Epithelial cell of esophagus (primary cell): ENCODE measurements at places on chromosomes 11 and 22.

DNA sequence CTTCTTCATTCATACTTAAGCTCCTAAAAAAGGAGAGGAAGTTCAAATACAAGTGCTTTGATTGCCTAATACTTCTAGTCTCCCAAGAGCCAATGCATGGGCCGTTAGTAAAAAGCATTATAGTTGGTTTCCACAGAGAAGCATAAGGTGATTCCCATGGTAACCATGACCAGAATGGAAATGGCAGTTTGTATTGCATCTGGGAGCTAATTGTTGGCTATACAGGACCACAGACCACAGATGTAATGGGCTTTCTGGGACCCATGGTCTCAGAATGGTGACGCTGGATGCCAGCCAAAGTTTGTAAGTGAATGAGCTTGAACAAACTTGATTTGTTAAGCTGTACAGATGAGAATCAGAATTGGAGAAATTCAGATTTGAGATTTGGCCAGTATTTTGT is 333.9 kb upstream of the C11orf87 start:
- DNase-seq = no peak

DNA sequence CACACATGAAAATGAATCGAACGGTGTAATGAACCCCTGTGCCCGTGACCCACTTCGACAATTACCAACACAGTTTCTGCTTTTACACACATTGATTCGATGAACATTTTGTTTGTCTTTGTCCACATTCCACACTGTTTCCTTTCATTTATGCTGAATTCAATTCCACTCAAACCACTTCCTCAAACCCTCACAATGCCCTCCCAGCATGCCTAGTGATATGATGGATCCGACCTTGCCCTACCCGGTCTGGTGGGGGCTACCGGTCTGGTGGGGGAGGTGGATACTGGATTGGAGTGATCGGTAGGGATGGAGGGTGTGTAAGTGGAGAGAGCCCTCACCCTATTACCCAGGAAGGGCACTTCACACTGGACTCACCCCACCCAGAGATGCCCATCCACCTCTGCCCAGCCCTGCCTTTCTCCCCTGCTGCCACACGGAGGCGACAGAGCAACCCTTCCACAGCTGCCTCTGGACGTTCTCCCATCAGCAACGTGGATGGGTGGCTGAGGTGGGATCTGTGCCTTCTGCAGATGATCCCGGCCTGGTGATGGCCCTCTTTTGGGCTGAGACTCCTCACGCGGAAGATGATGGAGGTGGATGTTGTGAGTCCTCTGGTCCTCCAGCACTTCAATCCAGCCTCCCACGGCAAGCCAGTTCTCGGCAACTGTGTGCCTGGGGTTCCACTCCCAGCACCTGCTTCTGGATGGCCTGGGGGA is 33.0 kb upstream of the P2RY2 start:
- peak; percentile 84 for DNase-seq

- DNase-seq = no peak
Observed at GRCh38 chr11:71272161-71272560, 19.8 kb upstream of the SHANK2 start.

GRCh38 chr11:86106916-86107315 is 38.0 kb upstream of the PICALM start:
- DNase-seq = no peak

DNA sequence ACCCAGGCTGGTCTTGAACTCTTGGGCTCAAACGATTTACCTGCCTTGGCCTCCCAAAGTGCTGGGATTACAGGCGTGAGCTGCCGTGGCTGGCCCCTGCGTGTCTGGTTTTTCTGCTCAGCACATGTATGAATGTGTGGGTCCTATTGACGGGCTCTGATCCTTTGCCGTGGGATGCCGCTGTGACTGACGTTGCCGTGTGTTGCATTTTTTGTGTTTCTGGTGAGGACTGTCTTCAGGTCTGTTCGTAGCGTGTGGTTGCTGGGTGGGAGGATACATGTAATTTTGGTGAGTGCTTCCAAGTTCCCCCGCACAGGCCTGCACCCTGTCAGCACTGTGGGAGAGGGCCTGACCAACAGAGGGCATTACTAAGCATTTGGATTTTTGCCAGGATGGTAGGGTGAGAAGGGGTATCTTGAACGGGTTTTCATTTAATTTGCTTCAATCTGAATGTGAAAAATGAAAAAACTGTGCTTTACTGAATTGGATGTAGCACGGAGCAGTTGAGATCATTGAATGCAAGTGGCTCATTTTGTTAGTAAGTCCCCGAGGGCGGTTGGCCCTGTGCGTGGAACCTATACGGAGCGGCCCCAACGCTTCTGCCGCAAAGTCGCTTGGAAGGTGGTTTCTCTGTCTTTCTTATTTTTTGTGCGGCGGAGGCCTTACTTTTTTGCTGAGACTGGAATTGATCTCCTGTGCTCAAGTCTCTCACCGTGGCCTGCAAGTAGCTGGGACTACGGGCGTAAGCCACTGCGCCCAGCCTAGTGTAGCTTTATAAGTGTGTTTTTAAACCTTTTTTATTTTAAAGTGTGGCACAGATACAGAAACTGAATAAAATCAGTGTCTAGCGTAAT is 8.2 kb downstream of the ZBED4 start:
- no peak for DNase-seq

DNA sequence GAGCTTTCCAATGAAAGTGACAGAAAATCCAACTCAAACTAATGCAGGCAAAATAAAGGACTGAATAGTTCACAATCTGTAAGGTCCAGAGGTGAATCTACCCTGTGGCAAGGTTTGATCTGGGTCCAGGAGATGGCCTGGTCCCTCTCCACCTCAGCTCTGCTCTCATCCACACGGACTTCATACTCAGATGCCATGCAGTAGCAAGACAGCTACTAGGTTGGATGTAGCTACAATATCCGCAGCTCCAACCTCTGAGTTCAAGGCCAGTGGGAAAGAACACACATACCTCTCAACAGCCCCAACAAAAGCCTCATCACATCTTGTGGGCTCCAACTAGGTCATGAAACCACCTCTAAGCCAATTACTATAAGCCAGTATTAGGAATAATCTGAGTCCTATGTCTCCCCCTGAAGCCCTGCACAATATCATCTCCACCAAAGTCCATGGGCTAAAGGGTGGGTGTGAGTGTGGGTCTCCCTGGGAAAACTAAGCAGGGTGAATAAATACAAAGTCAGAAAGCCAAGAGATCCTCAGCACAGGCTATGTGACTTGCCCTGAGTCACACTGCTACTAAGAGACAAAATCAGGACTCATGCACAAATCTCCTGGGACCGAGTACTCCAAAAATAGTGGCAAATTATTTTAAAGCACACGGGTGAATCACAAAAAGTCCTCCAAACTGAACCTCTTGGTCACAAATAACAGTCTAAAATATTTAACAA is 78.8 kb downstream of the LARGE1 start:
- DNase-seq = no peak

GRCh38 chr11:106959386-106959785 is 58.9 kb downstream of the GUCY1A2 start:
- no peak for DNase-seq

GRCh38 chr11:117313828-117314768 is 2.0 kb downstream of the BACE1 start:
- no peak for DNase-seq

GRCh38 chr11:120256178-120256577 is 16.2 kb downstream of the POU2F3 start:
- no peak for DNase-seq

DNA sequence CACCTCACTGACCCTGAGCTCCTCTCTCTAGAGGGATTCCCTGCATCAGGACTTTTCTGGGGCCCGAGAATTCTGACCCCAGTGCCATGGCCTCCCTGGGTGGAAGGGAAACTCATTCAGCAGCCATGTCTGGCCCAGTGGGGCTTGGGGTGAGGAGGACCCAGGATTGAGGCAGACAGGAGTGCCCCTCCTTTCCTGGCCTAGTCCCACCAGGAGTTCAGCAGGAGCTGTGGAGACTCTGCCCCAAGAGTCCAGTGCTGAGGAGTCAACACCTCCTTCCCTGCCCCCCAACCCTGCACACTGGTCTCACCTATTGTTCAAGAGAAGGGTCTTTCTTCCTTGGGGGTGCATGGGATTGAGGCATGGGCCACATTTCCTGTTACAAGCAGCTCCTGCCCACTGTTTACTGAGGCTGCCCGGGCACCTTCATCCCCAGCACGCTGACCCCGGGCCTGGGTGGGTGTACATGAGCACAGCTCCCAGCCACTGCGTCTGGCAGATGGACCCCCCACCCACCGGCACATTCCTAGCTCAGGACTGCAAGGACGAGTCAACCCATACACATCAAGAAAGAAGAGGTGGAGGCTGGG is 33.9 kb downstream of the ALX4 start:
- no peak for DNase-seq

DNA sequence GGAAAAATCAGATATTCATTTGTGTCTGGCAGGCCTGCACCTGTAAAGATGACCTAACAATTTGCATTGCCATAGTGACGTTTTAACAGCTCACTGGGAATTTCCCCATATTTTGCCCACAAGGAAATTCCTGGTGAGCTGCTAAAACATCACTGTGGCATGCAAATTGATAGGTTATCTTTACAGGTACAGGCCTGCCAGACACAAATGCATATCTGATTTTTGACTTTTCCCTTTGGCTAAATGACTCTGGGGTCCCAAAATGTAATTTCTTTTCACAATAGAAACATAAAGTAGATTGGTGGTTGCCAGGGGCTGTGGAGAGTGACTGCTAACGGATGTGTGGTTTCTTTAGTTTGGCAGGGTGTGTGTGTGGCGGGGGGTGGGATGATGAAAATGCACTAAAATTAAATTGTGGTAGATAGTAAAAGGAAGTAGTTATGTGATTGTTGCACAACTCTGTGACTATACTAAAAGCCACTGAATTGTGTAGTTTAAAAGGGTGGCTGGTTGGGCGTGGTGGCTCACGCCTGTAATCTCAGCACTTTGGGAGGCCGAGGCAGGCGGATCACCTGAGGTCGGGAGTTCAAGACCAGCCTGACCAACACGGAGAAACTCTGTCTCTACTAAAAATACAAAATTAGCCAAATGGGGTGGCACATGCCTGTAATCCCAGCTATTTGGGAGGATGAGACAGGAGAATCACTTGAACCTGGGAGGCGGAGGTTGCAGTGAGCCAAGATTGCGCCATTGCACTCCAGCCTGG is 18.5 kb upstream of the FEZ1 start:
- DNase-seq = peak; percentile 98

DNA sequence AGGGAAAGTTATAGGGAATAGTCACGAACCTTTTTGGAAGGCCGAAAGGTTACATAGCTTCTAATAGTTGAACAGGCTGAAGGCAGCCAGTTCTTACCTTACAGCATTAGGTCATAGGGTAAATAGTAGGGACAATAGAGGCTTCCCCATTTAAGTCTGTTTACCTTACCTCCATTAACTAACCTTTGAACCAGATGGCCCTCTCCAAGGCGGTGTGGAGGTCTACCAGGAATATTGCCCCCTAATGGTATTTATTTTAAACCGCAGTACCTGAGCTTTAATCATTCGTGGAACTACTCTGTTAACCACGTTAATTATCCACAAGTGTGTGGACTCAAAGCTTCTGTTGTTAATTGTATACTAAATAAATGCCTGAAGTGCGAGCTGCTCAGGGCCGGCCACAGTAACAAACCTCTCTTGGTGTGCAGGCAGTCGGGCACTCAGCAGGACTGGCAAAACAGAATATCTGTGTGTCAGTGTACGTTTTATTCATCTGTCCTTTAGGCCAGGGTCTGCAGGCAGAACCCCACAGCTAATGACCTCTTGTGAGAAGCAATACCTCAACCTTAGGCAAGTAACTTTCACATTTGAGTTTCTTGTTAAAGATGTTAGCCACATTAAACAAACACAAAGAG is 81.7 kb downstream of the PRCP start:
- DNase-seq = no peak

DNA sequence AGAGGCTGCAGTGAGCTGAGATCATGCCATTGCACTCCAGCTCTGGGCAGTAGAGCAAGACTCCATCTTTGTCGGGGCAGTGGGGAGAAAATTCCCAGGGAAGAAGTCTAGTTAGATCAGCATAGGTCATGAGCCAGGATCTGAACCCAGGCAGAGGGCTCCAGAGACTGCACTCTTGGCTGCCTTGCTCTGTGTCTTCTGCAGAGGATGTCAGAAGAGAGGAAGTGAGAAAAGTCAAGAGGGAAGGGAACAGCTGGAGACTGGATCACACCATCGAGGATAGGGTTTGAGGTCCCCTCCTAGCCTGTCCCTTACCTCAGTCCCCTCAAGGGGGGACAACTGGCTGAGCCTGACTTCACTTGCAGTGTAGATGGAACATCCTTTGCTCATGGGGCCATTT is 5.8 kb downstream of the MYOD1 start:
- DNase-seq = no peak
